ENCODE measurements at places on chromosomes 16 and 17.

GRCh38 chr17:76696763-76697701 lies 13.7 kb downstream of the MXRA7 start:
- no peak for DNase-seq

DNA sequence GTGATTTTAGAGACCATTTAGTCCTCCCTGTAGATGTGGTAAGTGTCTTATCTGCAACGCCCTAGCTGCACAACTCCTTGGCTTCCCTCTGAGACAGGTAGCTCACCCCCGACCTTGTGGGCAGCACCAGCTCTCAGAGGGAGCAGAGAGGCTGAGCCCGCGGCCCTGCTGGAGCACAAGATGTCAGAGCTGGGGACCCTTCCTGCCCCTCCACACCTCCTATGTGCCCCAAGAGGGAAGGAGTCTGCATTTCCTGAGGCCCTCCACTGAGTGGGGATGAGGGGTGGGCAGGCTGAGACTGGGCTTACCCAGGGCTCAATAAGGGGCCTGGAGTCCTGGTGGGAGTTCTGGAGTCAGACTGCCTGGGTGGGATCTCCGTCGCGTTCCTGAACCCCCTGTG lies 12.2 kb upstream of the ADGRG1 start:
- no peak for DNase-seq

- DNase-seq: no peak
These were observed 75.8 kb upstream of the METTL9 start for GRCh38 chr16:21523411-21524067.

GRCh38 chr16:87947356-87948118 lies 3.7 kb upstream of the BANP start:
- DNase-seq: no peak

DNA sequence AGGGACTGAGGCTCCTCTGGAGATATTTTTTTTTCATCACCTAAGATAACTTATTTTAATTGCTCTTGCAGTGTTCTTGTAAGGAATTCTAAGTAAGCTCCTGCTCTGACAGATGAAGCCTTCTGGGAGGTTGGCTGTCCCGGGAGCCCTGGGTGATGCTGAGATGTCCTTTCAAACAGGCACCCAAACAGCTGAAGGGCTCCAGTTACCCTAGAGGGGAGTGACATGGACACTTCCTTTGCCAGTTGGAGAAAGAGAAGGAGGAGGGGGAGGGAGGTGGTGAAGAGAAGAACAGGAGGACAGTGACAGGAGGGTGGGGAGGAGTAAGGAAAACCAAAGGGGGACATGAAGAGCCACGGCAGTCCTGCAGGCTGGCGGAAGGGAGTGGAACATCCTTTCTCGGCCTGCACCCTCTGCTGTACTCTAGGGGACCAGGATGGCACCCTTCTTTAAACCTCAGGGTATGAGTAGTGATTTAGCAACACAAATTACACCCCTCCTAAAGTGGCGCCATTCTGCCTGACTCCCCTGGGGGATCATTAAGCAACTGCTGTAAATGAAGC lies 51.8 kb downstream of the MYH3 start:
- no peak for DNase-seq

GRCh38 chr16:50989047-50989446 lies 162.0 kb downstream of the SALL1 start:
- DNase-seq: no peak

- DNase-seq: no peak
These were observed 45.8 kb upstream of the PVALEF start for GRCh38 chr17:81119223-81120148.

DNA sequence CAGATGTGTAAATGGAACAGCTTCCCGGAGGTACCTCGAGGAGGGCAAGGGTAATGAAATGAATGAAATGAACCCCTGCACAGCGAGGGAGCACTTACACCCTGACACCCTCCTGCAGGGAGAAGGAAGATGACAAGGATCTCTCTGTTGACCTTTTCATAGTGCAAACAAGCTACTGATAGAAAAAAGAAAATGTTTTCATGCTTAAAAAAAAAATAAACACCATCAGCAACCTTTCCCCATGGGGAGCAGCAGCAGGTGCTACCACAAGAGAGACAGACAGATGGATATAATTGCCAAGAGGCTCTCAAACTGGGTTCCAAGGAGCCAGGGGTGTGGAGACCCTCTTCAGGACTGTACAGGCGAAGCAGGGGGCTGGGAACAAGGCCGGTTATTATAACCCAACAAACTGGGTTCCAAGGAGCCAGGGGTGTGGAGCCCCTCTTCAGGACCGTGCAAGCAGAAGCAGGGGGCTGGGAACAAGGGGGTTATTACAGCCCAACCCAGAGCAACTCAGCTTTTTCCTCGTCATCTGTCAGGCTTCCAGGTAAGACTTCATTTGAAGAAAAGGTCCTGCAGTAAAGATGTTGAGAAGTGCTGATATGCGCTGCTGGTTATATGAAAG lies 718 bp upstream of the RPH3AL start:
- DNase-seq: no peak

DNA sequence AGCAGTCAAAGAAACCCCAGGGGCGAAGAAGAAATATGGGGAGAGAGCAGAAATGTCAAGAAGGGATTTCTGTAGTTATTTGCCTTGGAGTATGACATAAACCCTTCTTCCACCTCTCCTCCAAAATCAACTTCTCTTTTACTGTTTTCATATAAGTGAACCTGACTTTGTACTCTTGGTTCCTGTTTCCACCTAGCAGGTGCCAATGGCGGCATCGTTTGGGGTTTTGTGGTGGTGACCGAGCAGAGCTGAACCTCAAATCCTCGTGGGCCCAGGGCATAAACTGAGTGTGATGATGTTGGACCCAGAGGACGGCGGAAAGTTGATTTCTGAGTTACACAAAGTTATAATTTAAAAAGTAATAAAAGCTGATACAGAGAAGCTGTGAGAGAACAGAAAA lies 39.6 kb upstream of the PSMD7 start:
- no peak for DNase-seq

DNA sequence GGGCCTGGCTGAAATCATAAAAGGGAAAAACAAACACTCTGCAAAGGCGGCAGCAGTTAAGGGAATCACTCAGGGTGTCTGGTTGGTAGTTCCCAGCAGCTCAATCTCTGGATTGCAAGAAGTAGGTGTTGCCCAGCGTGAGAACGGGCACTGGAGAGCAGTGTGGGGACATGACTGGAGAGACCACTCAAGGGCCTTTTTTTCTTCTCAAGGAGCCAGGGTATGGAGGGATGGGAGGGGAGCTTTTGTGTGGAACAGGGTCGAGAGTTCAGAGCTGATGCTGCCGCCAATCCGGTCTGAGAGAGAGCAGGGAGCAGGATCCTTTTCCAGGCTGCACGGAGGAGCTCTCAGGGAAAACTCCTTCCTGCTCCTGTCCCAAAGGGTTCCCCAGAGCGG lies 15.2 kb downstream of the SCNN1B start:
- DNase-seq: no peak

DNA sequence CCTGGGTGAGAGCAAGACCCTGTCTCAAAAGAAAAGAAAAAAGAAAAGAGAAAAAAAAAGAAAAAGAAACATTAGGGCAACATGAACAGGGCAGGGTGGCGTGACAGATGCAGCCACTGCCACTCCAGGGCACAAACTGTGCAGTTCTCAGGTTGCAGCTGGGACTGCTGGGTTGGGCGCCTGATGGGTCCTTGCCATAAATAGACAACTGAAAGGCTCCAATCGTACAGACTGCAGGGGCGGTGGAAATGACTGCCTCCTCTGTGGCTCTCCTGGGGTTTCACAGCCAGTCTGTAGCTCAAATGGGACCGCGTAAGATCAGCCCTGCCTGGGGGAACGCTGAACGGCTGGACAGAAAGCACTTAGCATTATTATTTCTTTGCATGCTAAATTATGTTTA lies 130.7 kb downstream of the CPPED1 start:
- no peak for DNase-seq

DNA sequence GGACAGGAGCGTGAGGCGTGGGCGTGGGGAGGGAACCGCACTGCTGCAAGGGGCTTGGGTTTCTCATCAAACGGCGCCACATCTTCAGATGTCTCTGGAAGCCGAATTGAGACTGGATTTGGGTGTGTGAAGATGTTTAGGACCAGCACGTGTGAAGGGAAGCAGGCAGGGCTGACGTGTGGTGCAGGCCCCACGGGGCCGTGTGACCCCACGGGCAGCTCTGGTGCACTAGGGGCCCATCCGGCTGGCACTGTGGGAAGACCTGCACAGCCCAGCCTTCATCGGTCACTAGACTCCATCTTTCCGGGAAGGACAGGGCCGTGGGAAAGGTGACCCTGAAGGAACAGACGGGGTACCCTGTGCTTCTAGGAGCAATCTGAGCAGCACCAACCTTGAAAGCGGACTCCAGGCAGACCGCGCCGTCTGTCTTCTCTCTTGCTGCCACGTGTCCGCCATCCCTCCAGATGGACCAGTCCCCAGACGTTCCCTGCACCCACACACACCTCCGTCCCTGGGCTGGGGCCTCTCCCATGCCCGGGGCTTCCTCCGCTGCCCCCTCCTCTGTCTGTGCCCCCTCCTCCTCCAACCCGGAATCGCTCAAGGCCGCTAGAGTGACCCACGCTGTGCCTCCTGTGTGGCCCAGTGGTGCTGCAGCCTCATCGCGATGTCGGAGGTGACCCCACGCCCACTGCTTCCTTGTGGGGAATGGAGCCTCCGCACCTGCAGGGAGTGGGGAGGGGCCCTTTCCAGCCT lies 23.4 kb upstream of the CBFA2T3 start:
- no peak for DNase-seq

DNA sequence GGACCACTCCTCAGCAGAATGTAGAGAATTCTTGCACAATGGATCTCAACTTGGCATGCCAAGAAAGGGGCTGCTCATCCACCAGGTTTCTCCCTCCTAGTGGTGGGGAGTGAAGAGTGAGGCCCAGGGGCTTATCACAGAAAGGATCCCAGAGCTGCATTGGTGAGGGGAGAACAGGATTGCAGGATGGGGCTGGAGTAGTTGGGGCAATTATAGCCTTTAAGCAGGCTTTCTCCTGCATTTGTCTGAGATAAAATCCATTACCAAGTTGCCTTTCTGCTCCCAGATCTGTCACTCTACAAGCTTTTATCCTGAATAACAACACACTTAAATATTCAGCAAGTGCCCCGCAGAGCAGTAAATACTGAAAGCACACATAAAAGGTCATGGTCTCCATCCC lies 130.8 kb upstream of the CES5A start:
- no peak for DNase-seq

DNA sequence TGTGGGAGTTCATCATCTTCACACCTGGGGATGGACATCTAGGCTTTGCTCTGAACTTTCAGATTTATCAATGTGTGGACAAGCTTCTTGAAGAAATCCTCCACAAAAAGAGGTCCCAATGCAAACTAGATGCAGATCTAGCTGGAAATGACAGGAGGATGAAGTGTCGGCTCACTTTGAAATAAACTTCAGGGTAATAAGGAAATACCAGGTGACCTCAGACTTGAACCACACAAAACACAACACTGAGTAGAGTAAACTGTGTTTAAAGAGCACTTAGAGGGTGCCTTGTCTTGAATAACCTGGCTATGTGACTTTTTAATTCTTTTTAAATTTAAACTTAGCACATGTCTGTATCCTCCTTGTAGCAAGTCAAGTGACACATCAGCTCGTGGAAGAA lies 27.2 kb upstream of the TEKT3 start:
- no peak for DNase-seq

DNA sequence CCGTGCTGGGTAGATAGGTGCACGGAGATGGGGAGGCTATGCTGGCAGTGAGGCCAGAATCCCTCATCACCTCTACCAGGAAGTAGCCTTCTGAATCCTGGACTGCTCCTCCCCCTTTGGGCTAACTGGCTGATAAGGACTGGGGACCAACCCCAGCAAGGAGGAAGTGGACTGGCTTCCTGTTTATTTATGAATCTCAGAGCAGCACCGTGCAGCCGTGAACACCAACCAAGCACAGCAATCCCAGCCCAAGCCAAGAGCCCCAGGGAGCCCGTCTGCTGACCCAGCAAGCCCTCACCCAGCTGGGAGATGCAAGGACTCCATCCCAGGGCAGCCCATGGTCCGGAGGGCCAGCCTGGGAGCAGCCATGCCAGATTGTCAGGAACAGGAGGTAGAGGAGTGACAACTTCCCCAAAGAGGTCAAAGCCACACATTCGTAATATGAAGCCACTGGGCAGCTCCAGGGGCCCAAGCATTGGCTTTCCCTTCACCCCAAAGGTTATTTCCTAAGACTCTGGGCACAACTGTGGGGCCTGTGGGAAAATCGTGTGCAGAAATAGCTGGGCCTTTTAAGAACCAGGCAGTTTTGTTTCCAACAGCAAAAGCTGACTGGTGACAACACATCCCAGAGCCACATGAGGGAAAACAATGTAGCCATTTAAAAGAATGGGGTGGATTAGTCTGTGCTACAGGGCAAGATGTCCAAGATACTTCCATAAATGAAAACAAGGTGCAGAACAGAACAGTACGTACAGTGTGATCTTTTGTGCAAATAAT lies 23.9 kb downstream of the PHB1 start:
- DNase-seq: peak; percentile 81

- no peak for DNase-seq
These were observed 9.8 kb upstream of the PLK1 start for GRCh38 chr16:23668873-23669272.

- no peak for DNase-seq
These were observed 2.1 kb downstream of the HIRIP3 start for GRCh38 chr16:29993191-29993902.

GRCh38 chr16:70427786-70428177 lies 11.1 kb downstream of the ST3GAL2 start:
- DNase-seq: no peak

- DNase-seq: peak; percentile 100
These were observed 27.6 kb downstream of the STAT5B start for GRCh38 chr17:42248351-42249179.

GRCh38 chr16:53061701-53062159 lies 6.9 kb downstream of the CHD9 start:
- DNase-seq: peak; percentile 6

DNA sequence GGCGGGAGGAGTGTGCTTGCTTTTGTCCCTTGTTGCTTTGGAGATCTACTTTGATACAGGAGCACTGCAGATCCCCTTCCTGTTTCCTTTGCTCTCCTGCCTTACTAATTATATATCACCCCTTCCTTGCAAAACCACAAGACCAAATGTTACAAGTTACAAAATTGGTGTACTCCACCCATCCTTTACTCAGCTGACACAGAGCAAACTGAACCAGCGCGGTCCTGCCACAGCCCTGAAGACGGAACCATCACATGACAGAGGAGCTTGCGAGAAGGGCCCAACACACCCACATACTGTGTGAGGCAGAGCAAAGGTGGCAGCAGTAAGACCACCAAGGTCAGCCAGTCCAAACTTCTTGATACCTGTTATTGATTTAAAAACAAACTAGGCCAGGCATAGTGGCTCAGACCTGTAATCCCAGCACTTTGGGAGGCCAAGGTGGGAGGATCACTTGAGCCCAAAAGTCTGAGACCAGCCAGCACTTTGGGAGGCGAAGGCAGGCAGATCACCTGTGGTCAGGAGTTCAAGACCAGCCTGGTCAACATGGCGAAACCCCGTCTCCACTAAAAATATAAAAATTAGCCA lies 33.2 kb downstream of the CYTH1 start:
- peak; percentile 99 for DNase-seq

DNA sequence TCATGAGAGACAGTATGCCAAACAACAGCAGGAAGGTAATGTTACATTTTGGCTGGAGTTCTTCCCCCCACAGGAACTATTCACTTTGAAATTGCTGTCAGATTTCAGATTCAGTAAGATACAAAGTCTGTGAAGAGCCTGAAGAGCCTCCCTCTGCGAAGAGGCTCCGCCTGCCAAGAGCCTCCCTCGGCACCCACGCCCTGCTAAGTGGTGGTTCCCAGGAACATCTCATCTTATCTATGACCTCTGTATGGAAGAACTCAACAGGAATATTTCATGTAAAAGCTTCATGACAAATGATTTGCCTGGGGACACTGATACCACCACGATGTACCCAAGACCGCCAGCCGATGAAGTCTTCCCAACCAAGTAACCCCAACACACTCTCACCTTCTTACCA lies 3.2 kb downstream of the ZC3H7A start:
- no peak for DNase-seq

- DNase-seq: no peak
These were observed 62.6 kb downstream of the PRKCA start for GRCh38 chr17:66364990-66365490.

All from AML-193 (cell line).